ENCODE measurements at places on chromosomes 2 and 18.

DNA sequence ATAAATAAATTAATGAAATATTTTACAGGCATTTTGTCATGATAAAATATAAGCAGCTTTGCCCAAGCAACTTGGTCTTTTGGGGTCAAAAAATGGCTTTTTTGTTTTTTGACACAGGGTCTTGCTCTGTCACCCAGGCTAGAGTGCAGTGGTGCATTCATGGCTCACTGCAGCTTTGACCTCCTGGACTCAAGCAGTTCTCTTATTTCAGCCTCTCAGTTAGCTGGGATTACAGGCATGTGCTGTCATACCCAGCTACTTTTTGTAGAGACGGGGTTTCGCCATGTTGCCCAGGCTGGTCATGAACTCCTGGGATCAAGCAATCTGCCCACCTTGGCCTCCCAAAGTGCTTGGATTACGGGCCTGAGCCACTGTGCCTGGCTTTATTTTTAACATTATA is 51.0 kb downstream of the ABI2 start:
- no peak for DNase-seq

GRCh38 chr18:5912566-5912965 is 17.2 kb upstream of the TMEM200C start:
- no peak for DNase-seq

DNA sequence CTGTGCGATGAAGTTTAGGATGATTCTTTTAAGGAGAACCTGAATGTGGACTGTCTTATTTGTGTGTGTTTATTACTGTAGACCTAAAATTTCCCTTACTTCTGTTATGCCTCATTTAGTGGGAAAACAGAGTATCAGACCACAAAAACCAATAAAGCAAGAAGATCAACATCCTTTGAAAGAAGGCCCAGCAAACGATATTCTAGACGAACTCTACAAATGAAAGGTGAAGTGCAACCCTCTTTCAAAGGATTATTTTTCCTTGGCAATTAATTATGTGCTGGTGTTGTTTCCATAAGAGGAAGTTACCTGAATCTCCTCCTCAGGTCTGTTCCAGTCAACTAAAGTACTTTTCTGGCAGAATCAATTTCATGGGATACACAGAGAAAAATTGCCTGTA is 78.6 kb downstream of the EPB41L5 start:
- DNase-seq, result no peak

DNA sequence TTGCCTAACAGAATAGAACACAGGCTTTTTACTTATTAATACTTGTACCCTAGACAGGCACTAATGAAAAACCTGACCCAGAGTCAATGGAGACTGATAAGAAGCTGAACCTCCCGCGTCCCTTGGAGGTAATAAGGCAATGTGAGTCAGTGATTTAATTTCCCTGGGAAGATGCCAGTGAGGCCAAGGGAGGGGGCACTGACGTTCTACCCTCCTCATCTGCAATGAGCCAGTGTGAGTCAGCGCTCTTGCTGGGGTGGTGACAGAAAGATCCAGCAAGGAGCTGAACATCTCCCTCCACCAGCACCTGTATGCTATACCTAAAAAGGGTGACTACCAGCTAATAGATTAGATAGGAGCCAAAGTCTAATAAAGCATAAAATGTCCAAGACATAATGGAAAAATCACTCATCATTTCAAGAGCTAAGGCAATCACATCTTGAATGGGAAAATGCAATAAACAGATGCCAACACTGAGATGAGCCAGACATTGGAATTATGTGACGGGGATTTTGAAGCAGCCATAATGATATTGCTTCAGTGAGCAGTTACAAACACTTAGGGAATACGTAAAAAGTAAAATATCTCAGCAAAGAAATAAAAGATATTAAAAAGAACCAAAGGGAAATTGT is 116.9 kb downstream of the TPGS2 start:
- no peak for DNase-seq

GRCh38 chr2:159939946-159940345 is 122.5 kb downstream of the PLA2R1 start:
- DNase-seq, result no peak

GRCh38 chr18:57942493-57942892 is 101.5 kb upstream of the NEDD4L start:
- no peak for DNase-seq

DNA sequence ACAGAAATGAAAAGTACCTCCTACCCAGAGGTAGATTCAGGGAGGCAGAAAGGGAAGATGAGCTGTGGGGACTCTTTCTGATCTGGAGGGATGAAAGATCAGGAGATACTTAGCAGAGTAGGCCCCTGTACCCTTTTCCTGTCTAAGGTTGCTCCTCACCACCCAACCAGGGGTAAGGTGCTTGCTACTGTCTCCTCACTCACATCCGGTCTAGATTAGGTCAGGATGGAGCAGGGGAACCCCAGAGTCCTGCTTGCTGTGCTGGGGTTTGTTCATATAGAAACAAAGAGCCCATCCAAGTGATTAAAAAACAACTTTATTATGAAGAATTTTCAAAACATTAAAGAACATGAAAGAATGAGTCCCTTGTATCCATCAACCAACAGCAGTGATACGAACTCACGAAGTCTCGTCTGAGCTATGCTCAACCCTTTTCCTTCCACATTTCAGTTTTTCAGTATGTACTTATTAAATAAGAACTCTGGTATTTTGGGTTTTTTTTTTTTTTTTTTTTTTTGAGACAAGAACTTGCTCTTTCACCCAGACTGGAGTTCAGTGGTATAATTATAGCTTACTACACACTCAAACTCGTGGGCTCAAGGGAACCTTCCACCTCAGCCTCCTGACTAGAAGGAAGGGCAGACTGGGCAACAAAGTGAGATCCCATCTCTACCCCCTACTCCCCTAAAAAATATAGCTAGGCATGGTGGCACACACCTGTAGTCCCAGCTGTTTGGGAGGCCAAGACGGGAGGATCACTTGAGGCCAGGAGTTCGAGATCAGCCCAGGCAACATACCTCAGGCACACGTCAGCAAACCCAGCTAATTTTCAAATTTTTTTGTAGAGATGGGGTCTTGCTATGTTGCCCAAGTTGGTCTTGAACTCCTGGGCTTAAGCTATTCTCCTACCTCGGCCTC is 28.5 kb upstream of the MCFD2 start:
- DNase-seq, result peak; percentile 29

DNA sequence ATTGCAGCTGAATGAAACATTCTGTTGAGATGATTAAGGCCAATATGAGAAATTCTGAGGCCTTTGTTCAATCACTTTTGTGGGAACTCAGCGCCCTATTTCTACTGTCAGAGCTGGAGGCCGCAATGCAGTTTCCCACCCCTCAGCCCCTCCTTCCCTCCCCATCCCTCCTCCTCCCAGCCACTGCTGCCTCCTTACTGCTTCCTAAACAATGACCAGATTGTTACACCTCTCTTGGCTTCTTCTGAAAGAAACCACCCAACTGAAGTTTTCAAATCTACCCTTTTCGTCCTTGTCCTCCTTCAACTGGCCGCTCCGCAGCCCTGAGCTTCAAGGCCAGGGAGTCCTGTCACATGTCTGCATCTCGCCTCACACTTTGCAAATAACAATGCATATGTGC is 36.7 kb upstream of the MAPK4 start:
- DNase-seq, result no peak

- no peak for DNase-seq
These were observed 179.4 kb upstream of the ARL4C start for GRCh38 chr2:234676109-234676782.

DNA sequence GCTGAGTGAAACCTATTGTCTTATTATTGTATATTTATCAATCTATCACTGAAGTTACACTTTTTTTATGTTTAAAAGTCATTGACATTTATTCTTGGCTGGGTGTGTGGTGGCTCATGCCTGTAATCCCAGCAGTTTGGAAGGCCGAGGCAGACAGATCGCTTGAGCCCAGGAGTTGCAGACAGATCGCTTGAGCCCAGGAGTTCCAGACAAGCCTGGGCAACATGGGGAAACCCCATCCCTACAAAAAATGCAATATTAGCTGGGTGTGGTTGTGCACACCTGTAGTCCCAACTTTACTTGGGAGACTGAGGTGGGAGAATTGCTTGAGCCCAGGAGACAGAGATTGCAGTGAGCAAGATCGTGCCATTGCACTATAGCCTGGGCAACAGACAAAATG is 97.8 kb downstream of the EPC2 start:
- DNase-seq, result no peak

- no peak for DNase-seq
These were observed 13.5 kb upstream of the FEZ2 start for GRCh38 chr2:36611316-36611990.

- DNase-seq, result no peak
These were observed 6.3 kb downstream of the MEX3C start for GRCh38 chr18:51191128-51191717.

DNA sequence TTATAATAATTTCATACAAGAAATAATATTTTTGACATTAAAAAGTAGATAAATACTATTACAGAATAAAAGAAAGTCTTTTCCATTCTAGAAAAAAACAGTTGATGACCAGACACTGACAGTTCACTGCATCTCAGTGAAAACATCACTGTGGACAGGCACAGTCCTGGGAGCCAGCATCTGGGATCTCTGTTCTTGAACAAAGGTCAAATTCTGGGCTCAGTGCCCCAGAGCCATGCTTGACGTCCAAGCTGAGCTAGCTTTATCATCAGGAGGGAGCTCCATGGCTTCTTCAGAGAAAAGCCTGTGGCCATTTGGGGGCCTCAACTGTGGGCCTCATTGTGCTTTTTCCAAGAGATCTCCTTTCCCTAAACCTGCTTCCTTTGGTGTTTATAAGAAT is 86.1 kb upstream of the SRD5A2 start:
- DNase-seq, result no peak

GRCh38 chr2:85787282-85787980 is 33.6 kb downstream of the ATOH8 start:
- DNase-seq, result no peak

DNA sequence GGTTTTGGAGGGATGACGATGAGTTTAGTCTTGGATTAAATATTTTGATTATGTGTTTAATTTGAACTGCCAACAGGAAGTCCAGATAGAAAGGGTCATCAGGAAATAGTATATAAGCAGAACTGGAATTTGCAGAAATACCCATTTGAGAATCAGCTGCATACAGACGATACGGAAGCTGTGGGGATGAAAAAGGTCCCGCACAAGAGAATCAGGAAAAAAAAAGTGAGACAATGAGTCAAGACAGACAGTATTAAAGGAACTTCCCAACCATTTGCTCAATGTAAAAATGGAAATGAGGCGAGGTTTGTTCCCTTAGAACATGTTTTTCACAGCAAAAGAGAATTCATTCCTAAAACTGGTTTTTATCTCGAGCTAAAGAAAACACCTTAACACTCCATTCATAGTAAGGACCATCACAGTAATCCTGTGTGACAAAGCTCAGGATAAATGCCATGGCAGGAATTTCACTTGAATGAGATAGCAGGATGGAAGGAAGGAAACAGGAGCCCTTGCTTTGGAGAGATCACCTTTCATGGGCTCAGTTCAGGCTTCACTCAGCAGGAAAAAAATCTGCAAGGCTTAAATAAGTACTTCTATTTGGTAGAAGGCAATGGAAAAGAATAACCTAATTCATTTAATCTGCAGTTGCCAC is 29.3 kb downstream of the BCL2 start:
- DNase-seq, result no peak

DNA sequence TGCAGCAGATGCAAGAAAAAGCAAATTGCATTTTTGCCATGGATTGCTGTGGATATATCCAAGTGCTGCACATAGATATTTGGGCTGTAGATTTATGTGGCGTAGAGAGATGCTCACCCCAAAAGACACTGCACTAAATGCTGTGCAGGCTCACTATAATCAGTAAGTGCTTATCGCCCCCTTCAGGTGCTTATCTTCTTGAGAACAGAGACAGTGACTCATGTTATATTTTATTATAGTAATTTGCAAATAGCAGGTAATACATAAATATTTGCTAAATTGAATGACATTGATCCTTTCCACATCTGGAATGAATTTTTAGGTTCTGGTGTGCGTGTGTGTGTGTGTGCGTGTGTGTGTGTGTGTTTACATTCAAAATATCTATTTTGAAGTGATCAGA is 36.8 kb upstream of the PLEKHM3 start:
- DNase-seq, result no peak

GRCh38 chr2:113268621-113269360 is 9.9 kb downstream of the PAX8 start:
- no peak for DNase-seq

GRCh38 chr2:150046211-150046610 is 441.3 kb downstream of the RND3 start:
- DNase-seq, result no peak

DNA sequence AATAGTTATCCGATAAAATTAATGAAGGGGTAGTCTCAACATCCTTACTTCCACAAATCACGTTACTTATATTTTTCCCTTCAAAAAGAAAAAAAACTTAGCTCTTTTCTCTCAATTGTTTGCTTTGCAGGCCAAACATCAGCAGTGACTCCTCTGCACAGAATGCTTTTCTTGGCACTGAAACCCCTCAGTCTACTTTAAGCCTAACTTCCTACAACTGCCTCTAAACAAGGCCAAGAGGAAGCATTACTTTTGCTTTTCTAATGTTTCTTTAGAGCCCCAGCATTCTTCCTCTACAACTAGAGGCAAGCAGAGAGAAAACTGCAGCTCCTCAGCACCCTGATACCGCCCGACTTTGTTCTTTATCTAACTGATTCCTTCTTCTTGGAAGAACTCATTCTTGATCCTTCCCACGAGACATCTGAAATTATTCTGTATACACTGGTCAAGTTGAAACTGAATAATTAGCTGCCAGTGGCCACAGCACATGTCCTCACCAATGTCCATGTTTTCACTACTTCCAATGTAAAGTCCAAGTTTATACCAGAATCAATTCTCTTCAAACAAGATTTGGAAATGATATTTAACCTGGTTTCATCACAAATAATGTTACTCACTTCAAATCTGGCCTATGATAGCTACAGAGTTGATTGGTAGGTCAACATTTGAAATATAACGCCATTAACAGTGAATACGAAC is 55.3 kb downstream of the DTNB start:
- DNase-seq, result no peak

DNA sequence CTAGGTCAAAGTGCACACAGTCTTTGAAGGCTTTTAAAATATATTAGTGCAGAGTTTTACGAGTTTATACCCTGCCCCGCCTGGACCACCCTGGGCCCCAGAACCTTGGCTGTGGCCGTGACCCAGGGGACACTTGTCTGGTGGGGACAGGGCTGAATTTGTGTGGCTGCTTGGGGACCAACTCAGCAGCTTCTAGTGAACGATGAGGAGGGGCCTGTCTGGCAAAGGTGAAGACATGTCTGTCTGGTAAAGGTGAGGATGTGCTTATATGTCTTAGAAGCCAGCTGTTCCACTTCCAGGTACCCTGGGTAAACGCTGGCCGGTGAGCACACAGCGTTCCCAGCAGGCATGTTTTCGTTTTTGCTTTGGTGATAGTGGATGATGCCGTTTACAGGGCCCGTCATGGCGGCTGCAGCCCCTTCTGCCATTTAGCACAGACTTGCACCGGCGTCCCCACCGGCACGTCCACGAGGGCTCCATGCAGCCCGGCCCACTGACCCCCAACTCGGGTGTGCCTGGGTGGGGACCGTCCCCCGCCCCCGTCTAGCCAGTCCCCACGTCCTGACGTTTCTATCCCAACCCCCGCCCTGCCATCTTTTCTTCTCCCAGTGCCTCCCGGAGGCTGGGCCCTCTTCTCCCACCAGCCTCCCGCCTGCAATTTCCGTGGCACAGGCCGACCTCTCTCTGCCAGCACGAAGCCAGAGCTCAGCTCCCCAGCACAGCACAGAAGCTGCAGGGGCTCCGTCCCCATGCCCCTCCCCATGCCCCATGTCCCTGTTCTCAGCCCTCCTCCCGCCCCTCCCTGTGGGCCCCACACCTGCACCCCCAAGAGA is 67.8 kb downstream of the SLC66A2 start:
- DNase-seq, result no peak

Measured in memory B cell (primary cell).